ENCODE measurements at places on chromosomes 7 and 10.

DNA sequence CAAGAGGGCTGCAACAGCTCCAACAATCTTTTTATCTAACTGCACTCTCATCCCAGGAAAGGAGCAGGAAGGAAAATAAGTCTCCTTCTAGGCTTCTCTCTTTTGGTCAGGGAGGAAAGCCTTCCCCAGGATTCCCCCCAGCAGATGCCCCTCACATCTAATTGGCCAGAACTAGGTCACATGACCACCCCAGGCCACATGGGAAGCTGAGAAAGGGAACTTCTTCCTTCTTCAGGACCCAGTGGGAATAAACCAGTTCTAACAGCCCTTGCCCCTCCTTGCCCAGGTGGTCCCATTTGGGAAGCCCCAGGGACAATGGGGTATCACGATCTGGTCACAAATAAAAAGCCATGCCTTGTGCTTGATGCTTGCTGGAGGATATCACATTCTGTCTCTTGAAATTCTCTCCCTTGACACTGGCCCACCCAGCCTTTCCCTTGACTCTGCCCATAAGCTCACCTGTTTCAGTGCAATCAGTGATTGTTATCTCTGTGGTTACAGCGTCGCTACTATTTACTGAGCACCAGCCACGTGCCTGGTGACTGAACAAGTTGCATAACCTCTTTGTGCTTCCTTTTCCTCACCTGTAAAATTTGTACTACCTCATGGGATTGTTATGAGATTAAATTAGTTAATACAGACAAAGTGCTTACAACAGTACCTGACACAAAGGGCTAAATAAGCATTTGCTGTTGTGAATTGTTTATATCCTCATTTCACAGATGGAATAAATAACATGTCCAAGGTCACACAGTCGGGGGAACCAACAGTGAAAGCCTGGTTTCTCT, 9.0 kb upstream of the TACR2 start:
- DNase-seq: no peak

DNA sequence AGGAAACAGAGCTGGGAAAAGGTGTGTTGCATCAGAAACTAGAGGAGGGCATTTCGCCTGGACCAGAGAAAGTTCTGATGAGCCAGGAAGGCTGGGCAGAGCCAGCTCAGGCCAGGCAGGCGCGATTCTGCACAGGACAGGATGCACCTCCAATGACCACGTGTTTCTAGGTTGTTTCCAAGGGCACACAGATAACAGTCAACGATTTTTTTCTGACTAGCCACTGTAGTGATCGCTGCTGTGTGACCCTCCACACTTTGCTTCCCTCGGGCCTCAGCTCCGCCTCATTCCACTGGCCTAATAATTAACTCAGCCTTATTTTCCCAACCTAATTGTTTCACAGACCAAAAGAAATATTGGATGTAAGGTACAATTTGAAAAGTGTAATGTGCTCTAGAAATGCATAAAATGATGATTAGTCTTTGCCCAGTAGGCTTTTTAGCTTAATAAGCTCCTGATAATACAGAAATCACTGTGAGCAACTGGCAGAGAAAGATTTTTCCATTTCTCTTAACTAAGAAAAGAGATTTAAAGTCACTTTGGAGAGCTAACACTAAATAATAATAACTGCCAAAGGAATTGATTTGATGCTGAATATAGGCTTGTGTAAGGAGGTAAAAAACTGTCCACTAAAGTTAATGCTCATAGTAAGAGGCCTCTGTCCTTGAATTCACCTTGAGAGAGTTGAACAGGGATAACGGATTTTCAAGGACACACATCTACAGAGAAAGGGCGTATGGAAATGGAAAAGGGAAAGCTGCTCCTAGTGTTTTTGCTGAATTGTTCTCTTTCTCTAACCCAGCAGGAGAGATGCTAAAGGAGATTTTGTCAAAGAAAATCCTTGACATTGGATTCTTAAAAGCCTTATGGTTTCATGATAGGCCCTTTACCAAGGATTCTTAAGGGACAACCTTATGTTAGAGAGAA, 291.0 kb upstream of the C7orf33 start:
- DNase-seq: no peak

DNA sequence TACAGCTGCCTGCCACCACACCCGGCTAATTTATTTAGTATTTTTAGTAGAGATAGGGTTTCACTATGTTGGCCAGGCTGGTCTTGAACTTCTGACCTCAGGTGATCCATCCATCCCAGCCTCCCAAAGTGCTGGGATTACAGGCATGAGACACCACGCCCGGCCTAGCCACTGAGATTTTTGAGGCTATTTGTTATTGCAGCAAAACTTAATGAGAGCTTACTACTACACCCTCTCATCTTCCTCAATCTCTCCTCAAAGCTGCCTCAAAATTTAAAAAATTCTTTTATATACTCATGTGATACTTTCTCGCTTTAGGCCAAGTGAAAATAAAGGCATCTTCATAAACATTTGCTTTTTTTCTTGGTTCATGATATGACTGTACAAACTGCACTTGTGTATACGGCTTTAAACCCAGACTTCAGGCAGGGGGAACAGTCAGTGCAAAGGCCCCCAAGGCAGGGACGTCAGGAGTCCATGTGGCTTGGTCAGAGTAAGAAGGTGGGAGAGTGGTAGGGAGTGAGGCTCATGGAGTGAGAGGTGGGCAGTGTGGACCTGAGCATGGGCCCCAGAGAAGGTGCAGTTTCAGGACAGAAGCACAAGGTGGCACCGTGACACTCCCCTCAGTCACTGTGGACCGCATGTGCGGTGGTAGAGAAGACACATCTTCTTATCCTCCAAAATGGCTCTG, 55.5 kb downstream of the SYPL1 start:
- peak; percentile 81 for DNase-seq

- no peak for DNase-seq
Observed at GRCh38 chr7:74683799-74684198, 26.3 kb downstream of the GTF2I start.

GRCh38 chr7:150964593-150965111, 13.5 kb downstream of the KCNH2 start:
- no peak for DNase-seq

DNA sequence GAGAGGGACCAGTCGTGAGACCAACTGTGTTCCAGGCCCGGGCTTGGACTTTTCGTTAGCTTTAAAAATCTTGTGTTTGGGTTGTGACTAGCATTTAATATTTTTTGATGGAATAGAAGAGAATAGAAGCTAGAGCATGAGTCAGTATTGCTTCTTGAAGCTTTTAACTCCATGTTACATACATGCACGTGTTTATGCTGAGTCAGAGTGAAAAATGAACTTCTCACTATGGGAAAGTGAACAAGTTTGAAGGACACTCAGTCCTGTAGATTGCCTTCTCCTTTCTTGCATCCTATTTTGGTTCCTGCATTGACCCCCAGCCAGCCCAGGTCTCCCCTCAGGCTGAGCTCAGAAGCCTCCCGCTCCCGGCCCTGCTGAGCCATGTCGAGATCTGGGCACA, 31.8 kb downstream of the GHRHR start:
- no peak for DNase-seq

DNA sequence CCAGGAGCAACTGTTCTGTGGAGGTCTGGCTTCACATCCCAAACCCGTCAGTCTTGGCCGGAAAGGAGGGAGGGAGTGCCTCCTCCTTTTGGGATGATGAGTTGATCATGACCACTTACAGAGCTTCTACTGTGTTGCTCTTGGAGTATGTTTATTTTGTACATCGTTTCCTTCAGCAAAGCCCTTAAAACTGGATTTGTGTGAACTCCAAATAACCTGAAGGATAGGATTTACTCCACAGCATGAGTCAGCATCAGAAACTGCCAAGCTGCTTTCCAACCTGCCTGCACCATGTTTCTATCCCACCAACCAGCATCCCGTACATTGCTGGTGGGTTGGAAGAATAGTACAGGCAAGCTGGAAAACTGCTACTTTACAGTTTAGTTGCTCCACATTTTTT, 3.5 kb downstream of the CCDC201 start:
- no peak for DNase-seq

DNA sequence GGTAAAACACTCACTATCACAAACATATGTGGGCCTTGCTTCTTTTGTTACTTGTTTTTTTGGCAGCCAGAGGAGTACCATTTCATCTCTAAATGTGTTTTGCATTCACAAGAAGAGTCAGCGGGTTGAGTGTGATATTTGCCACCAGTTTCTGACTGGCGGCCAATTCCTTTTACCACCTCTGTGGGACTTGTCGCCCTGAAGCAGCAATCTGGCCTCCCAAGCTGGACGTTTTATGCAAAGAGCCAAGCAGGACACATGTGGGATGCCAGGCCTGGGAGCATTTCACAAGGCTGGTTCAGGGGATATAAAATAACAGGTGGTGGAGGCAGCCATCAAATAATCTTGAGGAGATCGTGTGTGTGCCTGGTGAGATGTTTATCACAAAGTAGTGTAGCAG, 61.8 kb upstream of the TRIL start:
- DNase-seq: no peak

- DNase-seq: no peak
Observed at GRCh38 chr10:96271016-96271815, at the start of gene BLNK. Gene BLNK, minus strand, starts transcription at chr10:96271569. Its CDS starts 171 bp downstream, at chr10:96271398.

GRCh38 chr10:19762026-19762425, 54.2 kb upstream of the PLXDC2 start:
- DNase-seq: no peak

DNA sequence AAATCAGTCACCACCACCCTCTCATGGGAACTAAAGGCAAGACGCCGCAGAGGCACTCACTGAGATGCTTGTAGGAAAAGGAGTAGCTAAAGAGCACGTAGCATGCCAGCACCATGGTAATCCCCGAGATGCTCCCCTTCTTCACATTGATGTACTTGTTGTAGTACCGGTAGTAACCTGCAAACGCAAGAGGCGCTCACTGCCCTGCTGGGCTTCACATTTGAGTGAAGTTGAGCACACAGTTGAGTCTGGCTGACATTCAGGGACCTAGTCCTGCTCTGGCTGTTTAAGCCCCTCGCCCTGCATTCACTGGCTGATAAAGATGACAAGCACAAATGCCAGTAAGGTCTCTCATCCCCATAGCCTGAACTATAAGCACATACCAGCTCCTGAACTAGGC, 6.9 kb downstream of the ATP5MF start:
- DNase-seq: peak; percentile 69

DNA sequence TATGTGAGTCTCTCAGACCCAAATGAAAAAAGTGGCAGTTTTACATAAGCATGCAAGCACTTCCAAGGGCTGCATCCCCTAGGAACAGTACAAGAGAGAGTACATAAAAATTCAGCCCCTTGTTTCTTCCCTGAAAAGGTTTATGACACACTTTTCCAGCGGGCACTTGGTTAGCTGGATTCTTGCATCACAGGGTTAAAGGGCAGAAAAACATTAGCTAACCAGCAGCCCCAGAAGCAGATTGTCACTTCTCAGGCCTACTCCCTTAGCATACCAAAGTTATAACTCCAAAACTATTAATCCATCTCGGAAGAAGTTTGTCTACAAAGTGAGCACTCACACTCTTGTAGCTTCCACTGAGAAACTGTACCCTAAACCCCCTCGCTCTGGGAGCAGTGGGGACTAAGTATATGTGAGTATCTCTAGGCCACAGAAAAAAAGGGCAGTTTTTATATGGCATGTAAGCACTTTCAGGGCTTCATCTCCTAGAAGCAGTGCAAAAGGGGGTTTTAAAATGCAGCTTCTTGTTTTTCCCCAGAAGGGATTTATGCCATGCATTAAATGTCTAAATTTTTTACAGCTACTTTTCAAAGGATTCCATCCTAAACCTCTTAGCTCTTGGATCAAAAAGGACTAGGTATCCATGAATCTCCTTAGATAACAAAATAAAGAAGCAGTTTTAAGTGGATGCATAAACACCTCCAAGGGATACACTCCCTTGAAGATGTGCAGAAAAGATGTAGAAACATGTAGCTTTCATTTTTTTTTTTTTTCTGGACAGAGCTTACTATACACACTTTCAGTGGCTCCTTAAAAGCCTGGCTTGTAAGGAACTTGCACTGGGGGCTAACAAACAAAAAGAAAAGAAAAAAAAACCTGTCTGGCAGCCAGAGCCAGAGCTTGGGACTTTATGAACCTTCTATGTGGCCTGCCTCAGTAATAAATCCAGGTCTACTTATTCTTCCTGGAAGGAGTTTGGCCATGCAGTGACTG, 956.7 kb downstream of the CCSER2 start:
- no peak for DNase-seq

- no peak for DNase-seq
Observed at GRCh38 chr10:50400694-50401093, 149.4 kb upstream of the ASAH2 start.

DNA sequence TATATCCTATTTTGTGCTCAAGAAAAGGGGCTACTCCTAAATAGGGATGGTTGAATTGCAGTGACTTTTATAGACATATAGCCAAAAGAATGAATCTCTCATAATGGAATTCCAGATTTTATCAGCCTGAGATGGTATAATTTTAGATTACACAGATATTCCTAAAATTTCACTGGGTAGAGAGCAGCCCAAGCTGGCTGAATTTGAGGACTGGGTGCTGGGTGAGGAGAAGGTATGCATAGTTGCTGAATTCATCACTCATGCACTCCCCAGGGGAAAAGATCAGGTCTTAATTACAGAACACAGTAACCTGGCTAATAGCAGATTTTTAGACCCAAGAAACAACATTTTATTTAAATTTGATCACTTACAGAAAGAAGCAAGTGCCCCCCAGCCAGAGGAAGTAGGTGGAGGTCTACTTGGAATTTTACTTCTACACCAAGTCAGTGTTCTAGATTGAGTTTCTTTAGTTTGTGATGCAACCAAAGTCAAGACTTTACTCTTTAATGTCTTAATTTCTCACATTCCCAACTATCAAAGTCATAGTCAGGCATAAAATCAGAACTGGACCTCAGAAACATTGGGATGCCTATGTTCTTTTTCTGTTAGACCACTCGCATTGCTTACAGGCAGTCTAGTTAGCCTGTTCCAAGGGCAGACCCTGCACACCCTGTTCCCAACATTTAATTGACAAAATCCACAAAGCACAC, 337.4 kb upstream of the PODXL start:
- DNase-seq: no peak

DNA sequence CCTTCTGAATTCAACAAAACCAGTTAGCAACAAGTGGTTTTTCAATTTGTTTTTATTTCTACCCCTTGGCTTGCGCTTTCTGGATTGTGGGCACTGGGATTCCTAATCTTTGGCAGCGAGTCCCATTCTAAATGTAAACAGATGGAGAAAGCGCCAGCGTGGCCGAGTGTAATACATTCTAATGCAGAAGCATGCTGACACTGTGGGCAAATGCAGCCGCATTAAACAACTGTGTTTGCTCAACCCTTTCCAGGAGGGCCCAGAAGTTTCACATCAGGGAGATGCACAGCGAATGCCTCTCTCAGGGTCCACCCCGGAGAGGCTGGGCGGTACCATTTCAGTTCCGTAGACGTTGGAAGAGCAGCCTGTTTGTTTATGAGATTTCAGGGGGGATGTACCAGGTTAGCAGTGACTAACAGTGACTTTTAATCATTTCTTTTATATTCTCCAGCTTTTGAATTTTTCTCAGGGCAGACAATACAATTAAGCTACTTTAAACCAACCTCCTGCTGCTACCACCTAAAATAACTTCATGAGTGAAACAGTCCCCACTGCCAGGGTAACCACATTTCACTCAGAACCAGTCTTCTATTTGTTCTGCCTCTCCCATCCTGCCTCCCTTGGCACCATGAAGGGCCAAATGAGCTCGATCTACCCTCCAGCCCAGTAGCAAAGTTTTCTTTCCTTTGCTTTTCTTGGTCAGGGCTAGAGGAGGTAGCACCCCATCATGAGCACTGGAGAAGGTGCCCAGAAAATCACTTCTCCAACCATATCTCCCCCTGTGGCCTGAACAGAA, 164.2 kb upstream of the ITGB1 start:
- DNase-seq: no peak

GRCh38 chr7:154841731-154842331, 161.1 kb downstream of the PAXIP1 start:
- no peak for DNase-seq

- no peak for DNase-seq
Observed at GRCh38 chr7:39633563-39634477, 10.4 kb downstream of the RALA start.

- peak; percentile 62 for DNase-seq
Observed at GRCh38 chr7:33904681-33905388, 504 bp upstream of the BMPER start.
